CD4-positive, alpha-beta memory T cell (primary cell): ENCODE measurements at places on chromosomes 1 and 21. TPM values are rescaled to one million over a fixed set of nuclear protein-coding genes. Genes with fewer than 3 reads are reported as not detected.

C1QB gene
- not detected for polyA plus RNA-seq

GPR89B gene
- 14.9 TPM for polyA plus RNA-seq

ERVH48-1 gene
- not detected for polyA plus RNA-seq

URB2 gene
- polyA plus RNA-seq: 7.2 TPM

L1TD1 gene
- not detected for polyA plus RNA-seq

PRKAA2 gene
- not detected for polyA plus RNA-seq

EPHB2 gene
- not detected for polyA plus RNA-seq

RBP7 gene
- not detected for polyA plus RNA-seq

ZMYND12 gene
- polyA plus RNA-seq: 0.28 TPM

TTC3 gene
- polyA plus RNA-seq: 109 TPM

NBPF4 gene
- polyA plus RNA-seq: not detected

KCNJ15 gene
- polyA plus RNA-seq: 0.55 TPM

SPATA21 gene
- not detected for polyA plus RNA-seq

DDAH1 gene
- not detected for polyA plus RNA-seq

GNG4 gene
- polyA plus RNA-seq: not detected

GPR61 gene
- polyA plus RNA-seq: 0.84 TPM

OR6N1 gene
- not detected for polyA plus RNA-seq

SYTL1 gene
- polyA plus RNA-seq: 99.7 TPM

TCP10L gene
- 0.10 TPM for polyA plus RNA-seq

ZC3H12A gene
- 10.6 TPM for polyA plus RNA-seq

HSD3B1 gene
- polyA plus RNA-seq: not detected

DNA sequence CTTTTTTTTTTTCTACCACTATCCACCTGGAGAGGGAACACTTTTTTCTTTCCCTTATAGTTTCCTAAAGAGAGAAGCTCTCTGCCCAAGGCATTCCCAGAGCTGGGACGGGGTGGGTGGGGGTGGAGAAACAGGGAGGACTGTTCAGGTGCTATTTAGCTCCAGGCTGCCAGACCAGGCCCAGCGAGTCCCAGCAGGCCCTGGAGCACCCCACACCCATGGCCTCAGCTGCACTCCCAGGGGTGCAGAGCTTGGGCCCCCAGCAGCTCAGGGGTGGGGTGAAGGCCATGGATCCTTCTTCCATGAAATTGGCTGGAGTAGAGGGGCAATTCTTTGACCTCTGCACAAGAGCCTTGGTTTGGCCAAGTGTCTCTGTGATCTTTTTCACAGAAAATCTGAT is 4.1 kb downstream of the ETV3L start:
- no peak for DNase-seq

- DNase-seq: no peak
Measured at GRCh38 chr1:58926152-58926551, 142.3 kb upstream of the JUN start.

DNA sequence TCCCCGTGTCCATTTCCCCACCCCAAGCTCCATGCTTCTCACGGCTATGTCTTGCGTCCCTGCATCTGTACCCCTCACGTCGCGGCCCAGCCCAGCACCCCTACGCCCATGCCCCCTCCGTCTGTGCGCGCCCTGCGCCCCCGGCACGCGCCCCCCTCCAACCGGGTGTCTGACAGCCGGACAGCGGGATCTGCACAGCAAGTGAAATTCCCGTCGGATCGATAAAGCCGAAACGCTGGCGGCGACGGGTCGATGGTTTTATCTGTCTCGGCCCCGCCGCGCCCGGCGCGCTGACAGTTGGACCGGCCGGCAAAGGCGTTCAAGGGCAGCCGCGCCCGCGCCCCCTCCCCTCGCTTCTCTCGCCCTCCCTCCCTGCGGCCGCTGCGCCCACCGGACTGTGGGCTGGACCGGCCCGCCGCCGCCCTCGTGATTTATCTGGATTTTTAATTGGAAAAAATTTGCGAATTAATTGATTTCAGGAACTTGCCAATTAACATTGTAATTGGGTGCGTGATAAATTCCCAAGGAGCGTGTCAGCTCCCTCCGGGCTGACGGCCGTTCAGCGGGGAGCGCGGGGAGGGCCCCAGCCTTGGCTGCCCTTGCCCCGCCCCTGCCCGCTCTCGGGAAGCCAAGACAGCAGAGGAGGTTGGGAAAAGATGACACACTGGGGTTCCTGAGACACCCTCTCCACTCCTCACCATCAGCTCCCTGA is 57.1 kb downstream of the TMEM53 start:
- DNase-seq: no peak

DNA sequence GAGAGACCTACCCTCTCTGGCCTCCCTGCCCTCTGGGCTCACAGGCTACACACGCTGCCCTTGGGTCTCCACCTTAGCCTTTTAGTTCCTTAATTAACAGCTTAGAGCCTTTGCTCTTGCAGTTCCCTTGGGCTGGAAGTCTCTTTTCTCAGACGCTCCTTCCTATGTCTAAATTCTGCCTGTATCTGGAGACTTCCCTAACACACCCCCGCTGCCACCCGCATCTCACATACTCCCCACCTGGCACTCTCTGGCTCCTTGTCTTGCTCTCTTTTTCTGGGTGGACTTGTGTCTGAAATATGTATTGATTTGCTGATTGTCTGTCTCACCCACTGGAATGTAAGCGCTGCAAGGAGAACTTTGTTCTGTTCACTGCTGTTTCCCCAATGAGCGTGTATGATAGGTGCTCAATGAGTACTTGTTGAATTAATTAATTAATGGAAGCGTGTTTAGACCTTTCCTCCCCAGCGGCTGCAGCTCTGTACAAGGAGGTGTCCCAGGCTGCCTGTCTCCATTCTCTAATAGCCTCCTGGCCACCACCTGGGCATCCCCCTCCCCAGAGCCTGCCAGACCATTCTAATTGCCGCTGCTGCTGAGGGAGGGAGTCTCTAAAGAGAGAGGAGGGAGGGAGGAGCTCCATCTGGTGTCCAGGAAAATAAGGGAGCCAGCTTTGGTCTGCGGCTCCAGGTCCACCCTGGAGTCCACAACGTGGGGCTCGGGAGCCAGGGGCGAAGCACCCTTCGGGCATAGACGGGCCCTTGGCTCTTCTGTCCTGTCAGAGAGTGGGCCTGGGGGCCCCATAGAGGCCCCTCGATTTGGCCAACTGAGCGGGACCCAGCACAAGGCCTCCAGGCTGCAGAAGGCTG is 95.4 kb downstream of the RNF220 start:
- no peak for DNase-seq

DNA sequence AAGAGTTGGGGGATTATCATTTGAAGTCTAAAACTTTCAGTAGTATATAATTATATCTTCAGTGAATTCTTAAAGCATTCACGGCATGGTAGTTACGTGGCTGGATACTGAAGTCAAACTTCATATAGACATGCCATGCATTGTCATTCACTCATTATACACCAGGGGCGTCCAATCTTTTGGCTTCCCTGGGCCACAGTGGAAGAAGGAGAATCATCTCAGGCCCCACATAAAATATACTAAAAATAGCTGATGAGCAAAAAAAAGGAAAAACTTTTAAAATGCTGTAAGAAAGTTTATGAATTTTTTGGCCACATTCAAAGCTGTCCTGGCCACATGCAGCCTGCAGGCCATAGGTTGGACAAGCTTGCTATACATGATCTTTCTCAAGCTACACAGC is 43.8 kb downstream of the DENND1B start:
- DNase-seq: no peak

- no peak for DNase-seq
Measured at GRCh38 chr1:184190616-184191015, 139.1 kb downstream of the TSEN15 start.

GRCh38 chr1:160078512-160079195 is 2.7 kb upstream of the KCNJ9 start:
- peak; percentile 54 for DNase-seq

GRCh38 chr1:230167419-230167852 is 100.4 kb downstream of the GALNT2 start:
- DNase-seq: peak; percentile 48

GRCh38 chr1:95179205-95179986 is 54.6 kb upstream of the RWDD3 start:
- DNase-seq: no peak

- no peak for DNase-seq
Measured at GRCh38 chr21:21232320-21232719, 234.1 kb downstream of the NCAM2 start.

GRCh38 chr1:72489801-72490200 is 207.5 kb upstream of the NEGR1 start:
- no peak for DNase-seq

GRCh38 chr1:93908394-93909145 is 660 bp downstream of the GCLM start:
- DNase-seq: peak; percentile 66

DNA sequence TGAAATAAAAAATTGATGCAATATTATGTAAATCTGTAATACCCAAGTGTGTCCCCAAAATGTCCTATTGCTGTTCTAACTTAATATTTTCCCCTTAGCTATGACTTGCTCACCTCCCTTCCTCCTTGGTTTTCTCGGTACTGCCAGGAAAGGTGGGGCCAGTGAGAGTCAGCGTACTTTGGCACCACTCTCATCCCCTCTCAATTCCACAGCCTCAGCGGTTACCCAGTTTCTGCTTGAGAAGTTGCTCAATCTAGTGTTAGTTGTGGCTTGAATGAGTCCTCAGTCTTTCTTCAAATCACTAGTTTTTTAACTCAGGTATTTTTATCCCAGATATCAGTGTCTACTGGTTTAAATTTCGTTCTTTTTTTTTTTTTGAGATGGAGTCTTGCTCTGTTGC is 32.3 kb downstream of the BCAS2 start:
- no peak for DNase-seq

GRCh38 chr1:70353601-70354331 is 756 bp downstream of the ANKRD13C start:
- DNase-seq: peak; percentile 9

DNA sequence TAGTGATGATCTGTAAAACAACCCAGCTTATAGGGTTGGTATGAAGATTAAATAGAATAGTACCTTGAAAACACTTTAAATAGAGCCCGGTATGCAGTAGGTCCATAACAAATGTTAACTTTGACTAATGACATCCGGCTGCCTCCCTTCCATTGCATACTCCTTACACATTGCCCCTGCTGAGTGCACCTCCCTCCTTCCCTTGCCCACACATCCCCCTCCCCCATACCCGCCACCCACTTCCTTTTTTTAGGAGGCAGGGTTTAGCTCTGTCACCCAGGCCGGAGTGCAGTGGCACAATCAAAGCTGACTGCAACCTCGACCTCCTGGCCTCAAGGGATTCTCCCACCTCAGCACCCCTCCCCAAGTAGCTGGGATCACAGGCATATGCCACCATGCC is 24.4 kb upstream of the ZC3H12A start:
- peak; percentile 16 for DNase-seq

DNA sequence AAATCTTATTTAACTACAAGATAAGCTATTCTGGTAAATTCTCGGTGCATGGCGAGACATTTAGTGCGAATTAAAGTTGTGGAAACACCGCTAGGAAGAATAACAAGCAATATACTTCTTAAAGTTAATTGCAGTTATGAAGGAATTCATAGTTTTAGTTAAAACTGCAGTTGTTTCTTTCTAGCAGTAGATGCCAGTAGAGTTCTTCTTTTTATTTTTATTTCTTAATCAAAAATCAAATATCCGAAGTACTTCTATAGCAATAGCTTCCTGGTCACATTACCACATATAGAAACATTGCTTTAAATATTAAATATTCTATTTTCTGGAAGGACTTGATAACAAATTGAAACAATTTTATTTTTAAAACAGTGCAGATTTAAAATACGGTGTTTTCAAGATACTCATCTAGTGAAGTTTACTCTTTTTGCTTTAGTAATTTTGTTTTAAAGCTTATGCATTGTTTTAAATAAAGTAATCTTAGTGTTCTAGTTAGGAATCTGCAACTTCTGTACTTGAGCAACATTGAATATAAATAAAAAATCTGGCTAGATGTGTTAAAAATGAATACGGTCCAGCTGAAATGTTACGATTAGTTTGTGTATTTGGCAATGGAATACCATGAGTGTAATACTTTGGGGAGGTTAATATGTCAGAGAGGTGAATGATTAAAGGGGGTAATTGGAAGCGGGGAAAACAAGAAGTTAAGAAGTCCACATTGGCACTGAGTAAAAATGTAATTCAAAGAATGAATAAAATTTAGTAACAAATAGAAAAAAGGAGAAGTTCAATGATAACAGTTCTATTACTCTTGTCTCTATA is 2.7 kb upstream of the PRKACB start:
- DNase-seq: no peak

GRCh38 chr21:44854664-44855446 is 18.6 kb downstream of the PTTG1IP start:
- DNase-seq: no peak

- no peak for DNase-seq
Measured at GRCh38 chr1:67952071-67952470, 98.4 kb downstream of the DIRAS3 start.

- DNase-seq: no peak
Measured at GRCh38 chr21:32993894-32994293, 31.8 kb upstream of the OLIG2 start.

GRCh38 chr1:248822148-248823032 is 3.3 kb downstream of the SH3BP5L start:
- DNase-seq: no peak

DNA sequence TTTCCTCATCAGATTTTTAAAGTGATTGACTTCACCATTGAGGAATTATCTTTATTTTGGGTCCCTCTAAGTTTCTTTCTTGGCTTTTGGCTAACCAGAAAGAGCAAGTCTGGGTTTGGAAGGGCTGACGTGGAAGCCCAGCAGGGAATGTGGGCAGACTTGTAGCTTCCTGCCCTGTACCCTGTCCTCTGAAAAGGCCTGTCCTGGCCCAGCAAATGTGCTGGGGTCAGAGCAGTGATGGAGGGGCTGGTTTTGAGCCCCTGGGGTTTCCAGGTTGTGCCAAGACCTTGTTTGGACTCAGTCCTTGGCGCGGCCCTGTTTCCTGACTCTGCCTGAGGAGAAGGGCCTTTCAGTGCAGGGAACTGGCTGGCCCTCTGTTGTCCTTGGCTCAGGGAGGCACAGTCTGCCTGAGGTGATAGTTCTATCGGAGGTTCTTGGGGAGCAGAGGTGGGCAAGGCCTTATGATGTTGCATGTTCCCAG is 72.1 kb downstream of the UCK2 start:
- DNase-seq: no peak

DNA sequence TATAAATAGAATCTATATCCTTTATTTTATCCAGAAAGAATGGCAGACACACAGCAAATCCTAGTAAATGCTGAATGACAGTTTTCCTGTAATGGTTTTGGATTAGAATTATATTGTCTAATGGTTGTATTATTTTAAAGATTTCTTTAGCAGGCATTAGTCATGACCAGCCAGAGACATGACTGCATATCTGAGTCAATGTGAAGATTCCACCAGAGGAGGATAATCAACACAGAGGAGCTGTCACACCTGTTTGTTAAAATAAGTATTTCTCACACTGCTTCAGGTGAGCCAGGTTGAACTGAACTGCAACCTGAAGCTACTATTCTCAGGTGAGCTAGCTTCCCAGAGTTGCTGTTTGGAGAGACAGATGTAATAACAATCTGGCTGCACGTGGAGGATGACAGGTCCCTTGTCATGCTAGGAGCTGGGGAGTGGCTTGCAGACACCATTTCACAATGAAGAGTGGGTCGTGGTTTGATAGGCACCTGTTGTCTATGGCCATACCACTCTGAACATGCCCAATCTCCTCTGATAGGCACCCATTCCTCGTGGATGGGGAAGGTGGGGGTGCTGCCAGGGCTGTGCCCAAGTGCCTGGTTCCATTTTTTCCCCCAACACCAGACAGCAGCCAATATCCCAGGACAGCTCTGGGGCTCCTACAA is 94.3 kb downstream of the KCNJ6 start:
- no peak for DNase-seq
